Umbilical cord (tissue), 2 donors: ENCODE measurements at places on chromosomes 2 and 18. TPM values are rescaled to one million over a fixed set of nuclear protein-coding genes. Genes with fewer than 3 reads are reported as not detected.

GRCh38 chr18:23703057-23703986, 14.1 kb downstream of the LAMA3 start:
- peak; percentile 39 for DNase-seq

DNA sequence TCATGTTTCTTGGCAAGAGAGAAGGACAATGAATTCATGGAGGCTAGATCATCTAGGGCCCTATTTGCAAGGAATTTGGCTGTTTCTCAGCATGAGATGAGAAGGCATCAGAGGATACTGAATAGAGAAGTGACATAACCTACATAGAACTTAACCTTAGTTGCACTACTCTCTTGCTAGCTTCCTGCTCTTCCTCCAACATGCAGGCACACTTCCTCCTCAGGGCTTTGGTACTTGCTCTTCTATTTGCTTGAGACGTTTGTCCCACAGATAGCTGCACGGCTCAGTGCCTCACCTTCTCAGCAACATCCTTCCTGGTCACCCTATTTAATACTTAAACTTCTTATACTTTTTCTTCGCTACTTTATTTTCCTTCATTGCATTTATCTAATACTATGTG, 20.0 kb upstream of the LANCL1 start:
- DNase-seq, result no peak

DNA sequence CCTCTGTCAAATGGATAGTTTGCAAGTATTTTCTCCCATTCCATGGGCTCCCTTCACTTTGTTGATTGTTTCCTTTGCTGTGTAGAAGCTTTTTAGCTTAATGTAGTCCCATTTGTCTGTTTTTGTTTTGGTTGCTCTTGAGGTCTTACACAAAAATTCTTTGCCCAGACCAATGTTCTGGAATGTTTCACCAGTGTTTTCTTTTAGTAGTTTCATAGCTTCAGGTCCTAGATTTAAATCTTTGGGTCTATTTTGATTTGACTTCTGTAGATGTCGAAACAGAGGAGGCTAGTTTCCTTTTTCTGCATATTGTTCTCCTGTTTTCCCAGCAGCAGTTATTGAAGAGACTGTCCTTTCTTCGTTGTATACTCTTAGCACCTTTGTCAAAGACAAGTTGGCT, 351.6 kb downstream of the PTPRM start:
- DNase-seq, result no peak

DNA sequence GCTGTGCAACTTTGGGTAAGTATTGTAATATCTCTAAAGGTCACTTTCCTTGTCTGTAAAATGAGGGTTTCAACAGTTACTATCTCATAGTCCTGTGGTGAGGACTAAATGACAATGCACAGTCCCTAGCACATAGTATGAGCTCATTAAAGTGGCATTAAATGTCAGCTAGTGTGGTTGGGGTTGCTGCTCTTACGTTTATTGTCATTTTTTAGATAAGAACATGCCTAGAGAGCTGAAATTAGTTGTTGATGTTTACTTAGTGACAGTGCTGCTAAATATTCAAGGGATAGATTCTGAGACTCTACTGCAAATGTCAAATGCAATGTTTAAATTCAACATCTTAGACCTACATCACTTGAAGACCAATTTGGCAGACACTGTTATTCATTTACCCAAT, 356.1 kb upstream of the ETAA1 start:
- no peak for DNase-seq

DNA sequence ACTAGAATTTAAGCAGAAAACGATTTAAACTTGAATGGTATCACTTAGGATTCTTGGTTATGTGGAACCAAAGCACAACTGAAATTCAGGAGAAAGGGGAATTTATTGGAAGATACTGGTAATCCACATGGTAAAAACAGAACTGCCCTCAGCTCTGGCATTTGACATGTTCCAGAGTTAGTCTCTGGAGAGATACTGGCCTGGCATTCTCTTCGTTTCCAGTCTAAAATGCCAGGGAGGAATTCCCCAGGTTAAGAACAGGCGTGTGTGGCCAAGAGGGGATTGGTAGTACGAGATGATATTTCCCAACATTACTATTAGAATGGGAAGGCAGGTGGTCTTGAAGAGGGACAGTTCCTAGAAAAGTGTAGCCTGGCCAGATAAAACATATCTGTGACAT, 68.5 kb upstream of the TXNDC2 start:
- no peak for DNase-seq

GRCh38 chr2:10762651-10763460, 41.4 kb downstream of the ATP6V1C2 start:
- DNase-seq, result no peak

DNA sequence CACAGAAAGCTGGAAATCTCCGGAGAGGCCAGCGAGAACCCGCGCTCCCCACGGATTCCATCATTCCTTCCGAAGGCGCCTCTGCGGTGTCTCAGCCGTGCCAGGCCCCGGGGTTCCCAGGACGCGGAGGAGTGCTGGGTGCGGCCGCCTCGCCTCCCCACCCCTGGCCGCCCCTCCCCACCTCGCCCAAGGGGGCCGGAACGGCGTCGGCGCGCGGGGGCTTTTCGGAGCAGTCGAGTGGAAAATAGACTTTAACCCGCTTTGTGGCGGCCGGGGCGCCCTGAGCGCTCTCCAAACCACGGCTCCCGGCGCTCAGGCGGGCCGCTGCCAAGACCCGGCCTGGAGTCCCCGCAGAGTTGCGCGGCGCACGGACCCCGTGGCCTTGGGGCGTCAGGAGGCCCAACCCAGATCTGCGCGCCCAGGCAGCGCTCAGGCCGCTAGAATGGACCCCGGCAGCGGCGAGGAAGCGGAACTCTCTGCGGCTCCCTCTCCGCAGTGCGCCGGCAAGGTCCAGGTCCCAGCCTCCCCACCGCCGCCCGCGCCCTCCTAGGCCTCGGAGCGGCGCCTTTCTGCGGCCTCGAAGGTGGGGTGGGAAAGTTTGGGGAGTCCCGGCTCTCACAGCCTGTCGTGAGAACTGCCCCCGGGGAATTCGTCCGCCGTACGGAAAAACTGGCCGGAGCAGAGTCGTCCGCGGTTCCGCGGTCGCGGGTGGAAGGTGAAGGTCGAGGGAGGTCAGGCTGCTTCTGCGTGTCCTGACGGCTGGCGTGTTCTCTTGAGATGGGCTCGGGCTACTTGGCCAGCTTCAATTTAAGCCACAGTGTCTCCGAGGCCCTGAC, 1.2 kb upstream of the EMX1 start:
- peak; percentile 35 for DNase-seq

DNA sequence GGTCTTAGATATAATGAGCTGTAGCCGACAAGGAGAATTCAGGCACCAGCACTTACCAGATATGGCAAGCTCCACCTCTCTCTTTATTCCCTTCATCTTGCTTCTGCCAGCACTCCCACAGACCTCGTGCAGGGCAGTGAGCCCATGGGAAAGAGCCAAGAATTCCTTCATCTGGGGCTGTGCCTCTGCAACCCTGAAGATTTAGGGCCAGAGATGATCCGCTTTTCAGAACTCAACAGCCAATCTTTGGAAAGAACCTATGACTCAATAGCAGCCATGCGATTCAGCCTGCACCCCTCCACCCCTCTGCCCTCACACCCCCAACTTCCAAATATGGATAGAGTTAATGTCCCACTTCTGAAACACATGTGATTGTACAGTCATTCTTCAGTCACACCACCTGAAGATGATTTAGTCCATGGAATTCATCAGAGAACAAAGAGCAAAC, 533.7 kb upstream of the TNP1 start:
- peak; percentile 95 for DNase-seq

DNA sequence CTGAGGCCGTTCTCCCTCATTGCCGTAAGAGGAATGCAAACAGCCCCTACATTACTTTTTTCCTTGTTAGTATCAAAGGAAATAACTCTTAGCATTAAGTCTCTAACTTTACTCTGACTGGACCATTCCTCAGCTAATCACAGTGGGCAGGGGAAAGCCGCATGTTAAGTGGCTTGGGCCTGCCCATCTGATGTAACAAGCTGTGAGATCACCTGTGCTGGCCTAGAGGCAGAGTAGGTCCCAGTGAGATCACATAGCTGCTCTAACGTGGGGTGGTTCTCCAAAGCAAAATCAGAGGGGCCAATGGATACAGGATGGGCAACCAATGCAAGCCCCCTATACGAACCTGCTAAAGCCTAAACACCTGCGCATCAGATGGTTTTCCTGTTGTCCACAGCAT, 5.9 kb upstream of the MOCOS start:
- DNase-seq, result no peak

DNA sequence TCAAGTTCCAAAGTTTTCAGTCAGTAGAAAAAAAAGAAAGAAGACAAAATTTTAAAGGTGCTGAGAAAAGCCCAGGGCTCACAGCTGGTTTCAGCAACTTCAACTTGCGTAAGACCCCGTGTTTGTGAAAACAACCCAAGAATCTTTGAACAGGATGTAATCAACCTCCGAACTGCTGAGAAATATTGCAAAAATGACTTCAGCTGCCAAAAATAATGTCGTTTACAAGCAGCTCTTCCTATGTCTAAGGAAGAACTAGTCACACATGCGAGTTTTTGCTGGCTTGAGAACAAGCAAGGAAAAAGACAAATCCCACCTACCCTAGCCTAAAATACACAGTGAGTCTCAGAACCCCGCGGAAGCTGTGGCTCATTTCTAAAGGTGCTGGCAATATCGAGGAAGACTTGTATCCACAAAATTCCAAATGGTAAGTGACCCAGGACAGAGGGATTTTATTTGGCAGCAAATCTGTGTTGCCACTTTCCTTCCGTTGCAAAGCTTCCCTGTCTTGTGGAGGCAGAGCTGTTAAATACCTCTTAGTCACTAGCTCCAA, 59.8 kb upstream of the SLC8A1 start:
- DNase-seq, result peak; percentile 63

- DNase-seq, result no peak
These were observed 126.8 kb downstream of the CTIF start for GRCh38 chr18:48665654-48666053.

GRCh38 chr2:28993206-28993960, 12.3 kb downstream of the TOGARAM2 start:
- DNase-seq, result no peak

- no peak for DNase-seq
These were observed 271.6 kb upstream of the SETBP1 start for GRCh38 chr18:44409071-44409470.

DNA sequence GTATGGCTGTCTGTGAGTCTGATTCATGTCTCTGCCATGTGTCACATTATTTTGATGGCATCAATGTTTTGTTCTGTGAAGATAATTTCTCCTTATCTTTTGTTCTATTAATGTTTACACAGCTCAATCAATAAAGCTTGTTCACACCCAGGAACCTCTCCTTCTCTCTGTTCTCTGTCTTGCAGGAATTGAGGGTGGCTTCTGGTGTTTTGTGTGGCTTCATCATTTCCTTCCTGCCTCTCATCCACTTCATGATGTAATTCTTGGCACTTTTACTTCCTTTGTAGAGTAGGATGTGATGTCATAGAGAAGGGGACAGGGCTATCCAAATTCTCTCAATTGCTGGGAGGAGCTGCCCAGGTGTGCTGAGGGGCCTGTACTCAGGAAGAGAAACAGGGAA, 27.2 kb downstream of the ASXL3 start:
- no peak for DNase-seq

DNA sequence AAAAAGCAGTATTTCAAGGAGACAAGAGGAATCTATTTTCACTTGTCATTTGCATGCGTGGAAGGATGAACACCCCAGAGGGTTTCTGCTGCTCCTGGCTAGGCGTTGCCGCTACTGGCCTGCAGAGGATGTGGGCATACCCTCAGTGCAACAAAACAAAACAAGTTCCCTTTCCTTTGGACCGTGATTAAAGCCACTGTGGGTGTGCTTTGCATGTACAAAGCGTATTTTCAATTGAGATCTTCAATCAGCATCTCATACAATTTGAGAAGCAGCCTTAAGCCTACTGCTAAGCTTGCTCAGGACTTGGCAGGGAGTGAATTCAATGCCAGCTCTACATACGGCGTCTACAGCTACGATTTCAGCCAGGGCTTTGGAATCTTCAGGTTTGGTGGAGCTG, 298.4 kb downstream of the LPIN1 start:
- no peak for DNase-seq

- DNase-seq, result peak; percentile 15
These were observed 95.0 kb downstream of the DGKD start for GRCh38 chr2:233449081-233449901.

GRCh38 chr2:172806493-172806892, 70.8 kb downstream of the RAPGEF4 start:
- DNase-seq, result peak; percentile 58

GRCh38 chr2:168469281-168469988, 13.4 kb downstream of the CERS6 start:
- DNase-seq, result no peak

GRCh38 chr2:62074233-62074632, 121.7 kb upstream of the B3GNT2 start:
- no peak for DNase-seq

DNA sequence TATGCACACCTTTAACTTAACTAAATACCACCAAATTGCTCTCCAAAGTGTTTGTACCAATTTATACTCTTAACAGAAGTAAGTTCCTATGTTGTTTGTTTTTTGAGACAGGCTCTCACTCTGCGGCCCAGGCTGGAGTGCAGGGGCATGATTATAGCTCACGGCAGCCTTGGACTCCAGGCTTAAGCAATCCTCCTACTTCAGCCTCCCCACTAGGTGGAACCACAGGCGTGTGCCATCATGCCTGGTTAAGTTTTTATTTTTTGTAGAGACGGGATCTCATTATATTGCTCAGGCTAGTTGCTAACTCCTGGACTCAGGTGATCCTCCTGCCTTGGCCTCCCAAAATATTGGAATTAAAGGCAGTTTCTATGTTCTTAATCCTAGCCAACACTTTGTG, 13.1 kb upstream of the NAB1 start:
- DNase-seq, result no peak

DNA sequence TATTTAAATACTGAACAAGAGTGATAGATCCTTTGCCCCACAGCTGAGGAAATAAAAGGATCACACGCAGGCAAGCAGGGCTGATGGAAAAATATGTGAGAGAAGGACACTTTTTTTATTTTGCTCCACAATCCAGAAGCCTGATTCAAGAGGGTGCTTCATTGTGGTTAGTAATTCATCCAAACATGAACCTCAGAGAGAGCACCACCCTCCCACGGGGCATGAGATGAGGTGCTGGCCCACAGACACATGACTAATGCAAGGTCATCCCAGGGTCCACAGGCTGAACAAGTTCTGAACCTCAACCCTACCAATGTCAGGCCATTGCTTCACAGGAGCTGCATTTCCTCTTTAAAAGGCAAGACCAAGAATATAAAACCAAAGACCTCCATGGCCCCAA, 239.6 kb downstream of the MREG start:
- no peak for DNase-seq

DNA sequence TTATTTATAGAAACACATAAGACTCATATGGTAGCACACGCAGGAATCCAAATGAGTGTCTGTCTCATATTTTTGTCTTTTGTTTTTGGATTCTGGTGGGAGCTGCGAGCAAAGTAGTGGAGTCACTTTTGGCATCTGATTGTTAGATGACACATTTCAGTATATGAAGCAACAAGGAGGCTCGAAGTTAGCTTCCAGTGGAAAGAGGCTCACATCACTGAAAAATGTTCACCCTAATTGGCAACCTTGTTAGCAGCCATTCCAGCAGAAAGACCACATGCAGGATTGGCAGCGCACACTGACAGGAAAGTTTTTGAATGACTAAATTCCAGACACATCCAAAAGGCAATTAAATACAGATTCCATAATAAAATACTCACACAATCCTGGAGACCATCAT, 87.4 kb downstream of the MYT1L start:
- no peak for DNase-seq

AQP12A gene
- not detected for total RNA-seq

GPC1 gene
- 29.9 TPM for total RNA-seq

FASTKD2 gene
- total RNA-seq, result 29.1 TPM

RAX gene
- total RNA-seq, result 3.4 TPM

SMAD7 gene
- 54.4 TPM for total RNA-seq

CD226 gene
- total RNA-seq, result 14.0 TPM

GDF7 gene
- total RNA-seq, result 11.8 TPM

SCYGR4 gene
- 1.4 TPM for total RNA-seq

CD8B gene
- not detected for total RNA-seq

CPO gene
- total RNA-seq, result not detected

SLC66A2 gene
- 13.5 TPM for total RNA-seq

SETBP1 gene
- total RNA-seq, result 34.4 TPM
